ELR (cell line): ENCODE measurements at places on chromosomes 12 and 14.

DNA sequence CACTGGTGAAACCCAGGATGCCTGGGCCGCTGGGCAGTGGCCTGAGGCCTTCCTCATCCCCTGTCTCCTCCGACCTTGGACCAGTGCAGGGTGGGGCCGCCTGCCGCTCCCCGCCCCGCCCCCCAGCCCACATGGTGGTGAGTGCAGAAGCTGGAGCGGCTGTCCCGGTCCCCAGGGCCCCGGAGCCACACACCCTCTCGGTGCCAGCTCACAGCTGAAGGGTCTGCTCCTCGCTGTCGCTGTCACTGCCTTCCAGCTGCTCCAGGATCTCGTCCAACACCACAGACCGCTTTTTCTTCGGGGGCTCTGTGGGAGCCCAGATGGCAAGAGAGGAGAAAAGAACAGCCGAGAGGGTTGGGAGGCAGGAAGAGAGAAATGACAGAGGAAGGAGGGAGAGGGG, 143.1 kb downstream of the RBM19 start:
- DNase-seq, result no peak

GRCh38 chr12:104152685-104153241, 14.8 kb upstream of the NFYB start:
- DNase-seq, result no peak

DNA sequence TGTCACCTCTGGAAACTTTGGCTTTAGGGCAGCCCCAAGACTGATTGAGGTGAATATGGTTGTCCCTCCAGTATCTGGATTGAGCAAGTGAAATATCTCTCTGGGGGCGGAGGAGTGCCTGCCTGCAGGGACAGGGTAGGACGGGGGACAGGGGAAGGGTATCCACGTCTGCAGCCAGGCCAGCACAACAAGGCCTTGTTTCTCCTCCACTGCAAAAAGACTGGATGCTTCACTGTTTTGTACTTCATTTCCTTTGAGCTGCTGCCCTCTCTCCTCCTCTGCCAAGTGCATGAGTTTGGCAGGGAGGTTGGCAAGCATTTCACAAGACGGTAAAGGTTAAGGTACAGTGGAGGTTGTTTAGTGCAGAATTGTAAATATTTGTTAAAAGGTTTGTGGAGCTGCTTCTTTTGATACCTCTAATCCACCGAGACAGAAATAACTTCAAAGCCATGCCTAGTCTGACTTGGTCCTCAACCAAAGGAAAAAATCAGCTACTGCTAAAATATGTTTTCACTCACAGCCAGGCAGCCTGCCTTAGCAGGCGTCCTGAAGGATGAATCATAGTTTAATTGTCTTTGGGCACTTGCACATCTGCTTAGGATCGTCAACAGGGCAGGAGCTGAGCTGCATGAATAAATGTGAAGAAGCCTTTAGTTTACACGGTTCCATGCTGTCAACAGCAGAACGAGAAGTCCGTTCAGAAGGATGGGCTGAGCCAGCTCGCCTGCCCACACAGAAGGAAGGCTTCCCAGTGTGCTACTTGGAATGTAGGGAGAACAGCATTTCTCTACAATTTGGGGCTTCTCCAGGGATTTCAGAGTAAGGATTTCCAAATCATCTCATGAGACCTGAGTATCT, 269.7 kb downstream of the TTC6 start:
- peak; percentile 32 for DNase-seq

GRCh38 chr14:22411398-22412055, 177.5 kb downstream of the DAD1 start:
- no peak for DNase-seq

- DNase-seq, result no peak
Observed at GRCh38 chr12:102413396-102413795, 67.0 kb downstream of the IGF1 start.

GRCh38 chr14:72774894-72775620, 118.8 kb downstream of the DPF3 start:
- no peak for DNase-seq

- DNase-seq, result no peak
Observed at GRCh38 chr12:38386205-38386985, 69.8 kb downstream of the ALG10B start.

- DNase-seq, result peak; percentile 62
Observed at GRCh38 chr12:30792648-30793499, 38.1 kb upstream of the CAPRIN2 start.

- DNase-seq, result peak; percentile 75
Observed at GRCh38 chr14:93317875-93318807, 14.7 kb downstream of the BTBD7 start.

DNA sequence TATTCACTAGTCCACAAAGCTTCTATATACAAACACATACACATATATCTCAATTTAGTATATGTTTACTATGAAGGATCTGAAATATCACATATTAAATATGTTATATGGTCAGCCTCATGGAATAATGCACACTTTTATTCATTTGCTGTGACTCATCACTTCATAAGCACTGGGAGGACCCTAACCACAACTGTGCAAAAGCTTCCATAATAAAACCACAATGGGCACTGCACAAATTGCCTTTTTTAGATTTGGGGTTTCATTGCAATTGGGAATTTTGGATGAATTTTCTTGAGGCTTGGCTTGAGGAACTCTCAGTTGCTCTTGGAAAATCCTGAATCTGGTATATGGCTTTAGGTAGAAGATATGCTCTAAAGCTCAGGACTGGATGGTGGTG, 399.4 kb downstream of the C12orf75 start:
- no peak for DNase-seq

DNA sequence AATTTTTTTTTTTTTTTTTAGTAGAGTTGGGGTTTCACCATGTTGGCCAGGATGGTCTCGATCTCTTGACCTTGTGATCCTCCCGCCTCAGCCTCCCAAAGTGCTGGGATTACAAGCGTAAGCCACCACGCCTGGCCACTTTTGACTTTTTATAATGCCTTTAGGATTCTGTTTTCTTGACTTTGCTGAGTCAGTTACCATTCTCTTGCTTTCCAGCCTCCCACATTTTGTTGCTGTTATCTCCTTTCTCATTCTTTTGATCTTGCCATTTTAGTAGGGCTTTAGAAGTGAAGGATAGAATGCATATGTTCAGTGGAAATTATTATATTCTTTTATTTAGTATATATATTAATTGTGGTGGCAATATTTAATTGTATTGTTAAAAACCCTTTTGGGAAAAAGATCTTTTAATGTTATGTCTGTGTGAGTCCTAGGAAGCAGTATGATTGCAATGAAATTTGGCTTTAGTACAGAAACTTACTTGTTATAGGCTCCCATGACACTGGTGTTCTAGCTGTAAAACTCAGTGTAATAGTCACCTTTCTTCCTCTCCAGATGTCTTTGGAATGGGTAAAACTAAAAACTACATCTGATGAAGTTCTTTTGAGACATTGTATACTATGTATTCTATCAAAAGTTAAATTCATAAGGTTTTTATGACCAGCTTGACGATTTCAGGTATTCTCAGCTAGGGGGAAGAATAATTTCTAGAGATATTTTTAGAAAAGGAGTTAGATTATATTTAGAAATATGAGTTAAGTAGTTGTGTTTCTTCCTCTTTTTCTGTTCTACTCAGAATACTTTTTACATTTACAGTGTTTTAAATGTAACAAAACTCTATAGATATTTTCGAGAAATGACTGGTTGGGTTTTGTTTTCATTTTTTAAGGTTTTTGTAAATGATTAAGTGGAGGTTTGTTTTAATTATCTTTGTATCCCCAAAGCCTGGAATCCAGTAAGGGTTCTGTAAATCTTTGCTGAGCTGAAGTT, 74.7 kb downstream of the APAF1 start:
- no peak for DNase-seq

- no peak for DNase-seq
Observed at GRCh38 chr14:68733086-68733914, 59.6 kb downstream of the ZFP36L1 start.

DNA sequence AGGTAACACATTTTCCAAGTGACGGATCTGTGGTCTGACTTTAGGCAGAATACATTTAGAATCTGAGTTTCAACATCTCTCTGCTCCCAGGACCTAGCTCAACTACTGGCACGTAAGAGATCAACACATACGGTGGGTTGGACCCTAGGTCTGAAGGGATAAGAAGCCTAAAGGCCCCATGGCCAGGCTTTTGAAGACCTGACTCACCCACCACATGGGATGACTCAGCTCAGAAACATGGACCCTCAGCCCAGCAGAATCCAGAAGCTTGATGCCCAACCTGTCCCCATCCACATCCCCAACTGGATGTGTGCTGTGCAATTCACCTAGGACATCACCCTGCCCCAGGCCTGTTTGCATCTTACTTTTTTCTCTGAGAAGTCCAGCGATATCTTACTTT, 770.2 kb downstream of the BCL11B start:
- DNase-seq, result no peak
